Body of pancreas (tissue), 4 donors: ENCODE measurements at places on chromosomes 11 and 22. TPM values are rescaled to one million over a fixed set of nuclear protein-coding genes. Genes with fewer than 3 reads are reported as not detected.

The PGA5 gene
- total RNA-seq: not detected

DNA sequence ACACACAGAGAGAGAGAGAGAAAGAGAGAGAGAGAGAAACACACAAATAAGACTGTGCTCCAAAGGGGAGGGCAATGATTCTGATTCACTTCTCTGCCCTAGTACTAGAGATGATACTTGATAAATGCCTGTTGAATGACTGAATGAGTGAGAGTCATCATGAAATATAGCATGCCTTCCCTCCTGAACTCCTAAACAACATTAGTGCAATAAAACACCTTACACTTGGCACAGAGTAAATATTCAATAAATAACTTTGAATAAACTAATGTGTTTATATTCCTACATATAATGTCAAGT lies 511.2 kb upstream of the RAG2 start:
- no peak overlapping the region for H3K4me3 ChIP-seq
- H3K27ac ChIP-seq: no peak overlapping the region
- H3K36me3 ChIP-seq: no peaks in the 10 kb centered on the region
- H3K4me1 ChIP-seq: no peaks in the 10 kb centered on the region

The DEUP1 gene
- total RNA-seq: not detected

DNA sequence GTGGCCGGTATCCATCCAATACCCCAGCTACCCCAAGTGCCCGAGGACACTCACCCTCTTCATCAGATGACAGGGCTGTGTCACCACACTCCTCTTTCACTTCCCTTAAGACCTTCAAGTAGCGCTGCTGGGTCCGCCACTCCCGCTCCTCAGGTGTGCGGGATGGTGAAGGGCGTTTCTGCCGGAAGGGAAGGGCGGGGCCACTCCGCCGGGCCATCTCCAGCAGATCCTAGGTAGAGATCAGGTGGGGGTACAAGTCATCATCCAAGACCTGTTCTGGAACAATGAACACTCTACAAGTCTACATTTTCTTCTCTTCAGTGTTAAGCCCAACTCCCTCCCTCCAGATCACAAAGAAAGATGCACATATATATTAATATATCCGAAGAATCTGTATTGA lies 10.0 kb downstream of the NFRKB start:
- H3K4me3 ChIP-seq: no peak overlapping the region
- no peak overlapping the region for H3K27ac ChIP-seq
- no peaks in the 10 kb centered on the region for H3K27me3 ChIP-seq
- no peak for DNase-seq

- H3K27ac ChIP-seq: no peak overlapping the region
- no peak for DNase-seq
- H3K36me3 ChIP-seq: no peaks in the 10 kb centered on the region
- no peaks in the 10 kb centered on the region for H3K27me3 ChIP-seq
- H3K4me3 ChIP-seq: no peak overlapping the region
Measured at GRCh38 chr11:92885600-92885999, 83.9 kb upstream of the MTNR1B start.

GRCh38 chr11:76524461-76524860 lies 79.6 kb downstream of the EMSY start:
- peaks cover 35% of the 10 kb centered on the region for H3K4me1 ChIP-seq
- no peak overlapping the region for H3K4me3 ChIP-seq
- peaks cover 2% of the 10 kb centered on the region for H3K36me3 ChIP-seq
- no peaks in the 10 kb centered on the region for H3K27me3 ChIP-seq
- no peak for DNase-seq

The OR51B5 gene
- not detected for total RNA-seq

DNA sequence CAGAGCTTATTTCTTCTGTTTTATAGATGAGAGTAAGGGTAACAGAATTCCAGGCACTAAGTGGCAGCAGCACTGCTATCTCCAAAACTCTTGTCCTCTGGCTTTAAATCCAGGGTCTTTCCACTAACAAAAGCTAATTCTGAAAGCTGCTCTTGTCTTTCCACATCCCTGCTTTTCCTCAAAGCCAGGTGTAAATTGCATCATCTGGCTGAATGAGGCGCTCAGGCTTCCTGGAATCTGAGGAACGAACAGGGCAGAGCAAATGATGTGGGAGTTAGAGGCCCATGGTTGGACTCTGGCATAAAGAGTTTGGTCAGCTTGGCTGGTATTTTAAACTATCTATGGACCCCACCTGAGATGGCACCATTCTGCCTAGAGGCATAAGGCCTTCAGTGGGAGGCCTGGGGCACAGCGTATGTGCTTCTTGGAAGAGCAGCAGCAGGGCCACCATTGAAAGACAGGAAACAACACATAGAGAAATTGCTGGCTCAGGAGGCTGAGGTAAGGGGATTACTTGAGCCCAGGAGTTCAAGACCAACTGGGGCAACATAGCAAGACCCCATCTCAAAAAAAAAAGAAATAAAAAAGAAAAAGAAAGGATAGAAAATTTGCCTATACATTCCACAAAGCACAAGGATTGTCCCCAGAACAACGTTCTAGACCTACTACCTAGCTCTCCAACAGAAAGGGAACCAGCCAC lies 1.9 kb downstream of the KCNJ5 start:
- H3K36me3 ChIP-seq: no peaks in the 10 kb centered on the region
- H3K27me3 ChIP-seq: no peaks in the 10 kb centered on the region
- DNase-seq: peak; percentile 62
- H3K4me3 ChIP-seq: no peak overlapping the region
- H3K4me1 ChIP-seq: peaks cover 89% of the 10 kb centered on the region

The STK33 gene
- total RNA-seq: 14.8 TPM

- H3K4me1 ChIP-seq: no peaks in the 10 kb centered on the region
- H3K36me3 ChIP-seq: no peaks in the 10 kb centered on the region
- DNase-seq: no peak
- H3K27me3 ChIP-seq: no peaks in the 10 kb centered on the region
- no peak overlapping the region for H3K4me3 ChIP-seq
- H3K27ac ChIP-seq: no peak overlapping the region
Measured at GRCh38 chr11:126925321-126926093, 75.1 kb downstream of the KIRREL3 start.

The LYVE1 gene
- 6.9 TPM for total RNA-seq
